Liver (tissue), 10 donors: ENCODE measurements at places on chromosomes 11 and 22. TPM values are rescaled to one million over a fixed set of nuclear protein-coding genes. Genes with fewer than 3 reads are reported as not detected.
A peak's percentile ranks its signal among the peaks of the same experiment; 100 is the strongest.

The MLC1 gene
- total RNA-seq: 9.4 TPM

The SERPIND1 gene
- 176 TPM for total RNA-seq

The CD3E gene
- total RNA-seq: 0.33 TPM

The NCF4 gene
- 14.3 TPM for total RNA-seq

The VSIG10L2 gene
- total RNA-seq: not detected

The APOA5 gene
- 7.3 TPM for total RNA-seq

The OR52E8 gene
- total RNA-seq: not detected

GRCh38 chr11:14500181-14500651 lies 605 bp upstream of the COPB1 start:
- no peaks in the 10 kb centered on the region for H3K27me3 ChIP-seq
- peak overlapping the region; percentile 50 for H3K4me3 ChIP-seq
- DNase-seq: peak; percentile 62
- H3K27ac ChIP-seq: peak overlapping the region; percentile 87
- peaks cover 6% of the 10 kb centered on the region for H3K4me1 ChIP-seq

DNA sequence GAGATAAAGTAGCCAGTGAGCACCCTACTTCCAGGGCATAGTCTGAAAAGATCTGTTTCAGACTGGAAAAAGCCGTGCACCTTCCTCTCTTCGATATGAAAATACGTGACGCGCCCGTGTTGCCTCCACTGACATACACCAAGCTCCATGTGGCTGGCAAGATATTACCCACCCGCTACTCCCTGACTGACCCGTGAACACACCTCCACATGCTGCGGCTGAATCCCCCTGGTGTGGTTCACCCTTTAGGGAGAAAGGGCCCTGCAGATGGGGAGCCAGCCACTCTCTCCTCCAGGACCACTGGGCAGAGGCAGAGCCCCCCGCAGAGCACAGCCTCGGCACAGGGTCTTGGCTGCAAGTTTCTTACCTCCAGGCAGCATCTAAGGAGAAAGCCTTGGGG lies 245.0 kb downstream of the BRD1 start:
- H3K27me3 ChIP-seq: no peaks in the 10 kb centered on the region
- H3K36me3 ChIP-seq: no peaks in the 10 kb centered on the region
- H3K27ac ChIP-seq: no peak overlapping the region
- no peaks in the 10 kb centered on the region for H3K4me1 ChIP-seq
- H3K4me3 ChIP-seq: no peak overlapping the region
- DNase-seq: no peak

DNA sequence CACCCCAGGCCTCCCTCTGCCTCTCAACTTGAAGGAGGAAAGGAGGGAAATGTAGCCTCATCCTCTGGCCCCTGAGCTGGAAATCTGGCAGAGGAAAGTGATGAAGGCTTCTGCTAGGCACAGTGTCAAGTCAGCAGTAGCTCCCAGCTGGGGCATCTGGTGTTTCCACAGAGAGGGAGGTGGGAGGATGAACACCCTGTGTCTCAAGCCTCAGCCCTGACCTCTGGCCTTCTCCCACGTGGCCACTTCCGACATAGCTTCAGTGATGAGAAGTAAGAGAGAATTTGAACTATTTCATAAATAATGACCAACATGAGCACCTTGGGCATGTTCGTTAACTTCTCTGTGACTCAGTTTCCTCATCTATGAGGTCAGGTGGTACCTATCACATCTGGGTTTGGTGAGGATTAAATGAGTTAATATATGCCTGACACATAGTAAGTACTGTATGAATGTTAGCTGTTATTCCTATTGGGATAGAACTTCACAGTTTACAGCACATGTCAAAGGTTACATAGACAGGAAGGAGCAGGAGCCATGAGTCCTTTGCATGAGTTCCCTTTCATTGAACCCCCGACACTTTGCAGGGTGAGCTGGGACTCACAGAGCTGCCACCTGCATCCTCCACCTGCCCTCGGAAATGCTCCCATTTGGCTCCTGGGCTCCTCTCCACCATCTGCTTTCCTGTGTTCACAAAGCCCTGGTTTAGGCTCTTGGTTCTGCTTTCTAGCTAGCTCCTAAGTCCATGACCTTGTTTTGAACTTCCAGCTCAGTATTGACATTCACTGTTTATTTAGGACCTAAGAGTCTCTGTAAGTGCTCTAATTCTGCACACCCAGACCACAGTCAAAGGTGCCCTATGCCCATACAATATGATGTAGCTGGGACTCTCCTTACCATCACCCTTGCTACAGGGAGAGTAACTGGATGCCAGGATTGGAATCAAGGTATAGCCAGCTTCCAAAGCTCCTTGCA lies 61.7 kb downstream of the CSNK2A3 start:
- no peak overlapping the region for H3K27ac ChIP-seq
- H3K4me3 ChIP-seq: no peak overlapping the region
- H3K36me3 ChIP-seq: no peaks in the 10 kb centered on the region
- H3K27me3 ChIP-seq: no peaks in the 10 kb centered on the region
- DNase-seq: no peak

- H3K36me3 ChIP-seq: peaks cover 10% of the 10 kb centered on the region
- H3K4me1 ChIP-seq: peaks cover 16% of the 10 kb centered on the region
- DNase-seq: peak; percentile 30
Observed at GRCh38 chr11:65646288-65646957, 8.5 kb downstream of the SIPA1 start.

GRCh38 chr11:2256293-2256913 lies 14.0 kb downstream of the ASCL2 start:
- no peaks in the 10 kb centered on the region for H3K27me3 ChIP-seq
- H3K36me3 ChIP-seq: no peaks in the 10 kb centered on the region
- DNase-seq: no peak
- no peak overlapping the region for H3K27ac ChIP-seq
- no peak overlapping the region for H3K4me3 ChIP-seq

- DNase-seq: no peak
- no peak overlapping the region for H3K4me3 ChIP-seq
- no peak overlapping the region for H3K27ac ChIP-seq
- H3K4me1 ChIP-seq: peaks cover 3% of the 10 kb centered on the region
- H3K27me3 ChIP-seq: no peaks in the 10 kb centered on the region
Observed at GRCh38 chr11:61413496-61413895, 16.3 kb downstream of the CPSF7 start.

DNA sequence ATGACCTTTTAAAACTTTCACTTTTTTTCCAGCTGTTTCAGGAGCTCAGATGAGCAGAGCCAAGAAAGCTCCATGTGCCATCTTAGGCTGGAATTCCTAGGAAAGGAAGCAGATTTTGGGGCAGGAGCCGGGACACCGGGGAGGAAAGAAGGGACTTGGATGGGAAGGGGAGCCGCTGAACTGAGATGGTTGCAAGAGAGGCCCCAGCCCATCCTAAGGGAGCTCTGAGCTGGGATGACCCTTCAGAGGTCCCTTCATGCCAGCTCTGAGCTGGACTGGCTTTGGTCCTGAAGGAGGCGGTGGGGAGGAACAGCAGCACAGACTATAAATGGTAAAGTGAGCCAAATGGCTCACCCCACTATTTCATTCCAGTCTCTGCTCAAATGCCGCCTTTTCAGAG lies 55.2 kb upstream of the SLC22A12 start:
- no peaks in the 10 kb centered on the region for H3K36me3 ChIP-seq
- no peak overlapping the region for H3K4me3 ChIP-seq
- DNase-seq: no peak
- no peak overlapping the region for H3K27ac ChIP-seq

- no peaks in the 10 kb centered on the region for H3K36me3 ChIP-seq
- DNase-seq: no peak
- H3K27ac ChIP-seq: no peak overlapping the region
- H3K27me3 ChIP-seq: no peaks in the 10 kb centered on the region
Observed at GRCh38 chr11:96227244-96227643, 115.8 kb downstream of the MAML2 start.

- DNase-seq: no peak
- H3K36me3 ChIP-seq: no peaks in the 10 kb centered on the region
- no peak overlapping the region for H3K27ac ChIP-seq
- no peaks in the 10 kb centered on the region for H3K27me3 ChIP-seq
- peaks cover 4% of the 10 kb centered on the region for H3K4me1 ChIP-seq
- H3K4me3 ChIP-seq: no peak overlapping the region
Observed at GRCh38 chr11:7484131-7484530, 1.2 kb upstream of the OLFML1 start.

- peaks cover 6% of the 10 kb centered on the region for H3K4me1 ChIP-seq
- peak; percentile 44 for DNase-seq
- peak overlapping the region; percentile 29 for H3K27ac ChIP-seq
- no peaks in the 10 kb centered on the region for H3K36me3 ChIP-seq
- H3K27me3 ChIP-seq: no peaks in the 10 kb centered on the region
- peak overlapping the region; percentile 24 for H3K4me3 ChIP-seq
Observed at GRCh38 chr11:77411137-77411707, 62.7 kb downstream of the PAK1 start.

GRCh38 chr11:12845163-12845562 lies 164.0 kb upstream of the RASSF10 start:
- H3K4me3 ChIP-seq: no peak overlapping the region
- peaks cover 10% of the 10 kb centered on the region for H3K4me1 ChIP-seq
- H3K27ac ChIP-seq: no peak overlapping the region
- no peaks in the 10 kb centered on the region for H3K27me3 ChIP-seq

GRCh38 chr11:86671531-86672006 lies 847 bp downstream of the ME3 start:
- H3K27me3 ChIP-seq: no peaks in the 10 kb centered on the region
- peak; percentile 37 for DNase-seq
- H3K4me1 ChIP-seq: peaks cover 10% of the 10 kb centered on the region

DNA sequence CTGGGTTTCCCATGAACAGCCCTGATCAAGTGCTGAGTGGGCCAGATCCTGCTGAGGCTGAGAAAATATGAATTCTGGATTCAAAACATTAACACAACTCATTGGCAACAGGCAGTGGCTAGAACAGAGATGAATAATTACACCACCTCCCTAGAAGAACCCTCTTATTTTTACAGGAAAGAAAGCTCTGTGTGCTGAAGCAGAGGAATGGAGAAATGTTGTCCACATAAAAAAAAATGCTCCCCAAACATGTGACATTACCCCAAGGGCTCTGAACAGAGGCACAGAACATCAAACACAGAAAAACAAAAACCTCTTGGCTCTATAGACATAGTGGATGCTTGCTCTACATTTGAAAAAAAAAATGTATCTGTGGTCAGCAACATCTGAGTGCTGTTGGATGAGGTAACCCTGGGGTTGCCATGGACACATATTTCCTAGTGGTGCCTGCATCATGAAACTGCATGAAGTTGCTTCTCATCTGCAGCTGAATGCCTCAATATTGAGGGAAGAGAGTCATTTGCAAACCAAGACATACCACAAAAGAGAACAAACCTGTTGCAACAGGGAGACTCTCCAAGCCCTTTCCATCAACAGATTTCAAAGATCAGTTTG lies 98.8 kb downstream of the SNX19 start:
- H3K27ac ChIP-seq: no peak overlapping the region
- H3K36me3 ChIP-seq: no peaks in the 10 kb centered on the region
- no peak for DNase-seq
- H3K27me3 ChIP-seq: peaks cover 7% of the 10 kb centered on the region

- peak overlapping the region; percentile 50 for H3K27ac ChIP-seq
- H3K4me3 ChIP-seq: no peak overlapping the region
- no peak for DNase-seq
- H3K27me3 ChIP-seq: no peaks in the 10 kb centered on the region
- H3K4me1 ChIP-seq: peaks cover 57% of the 10 kb centered on the region
- peaks cover 24% of the 10 kb centered on the region for H3K36me3 ChIP-seq
Observed at GRCh38 chr11:1755692-1756561, 5.5 kb upstream of the IFITM10 start.

GRCh38 chr11:28490773-28491382 lies 382.7 kb downstream of the METTL15 start:
- no peaks in the 10 kb centered on the region for H3K36me3 ChIP-seq
- DNase-seq: no peak

DNA sequence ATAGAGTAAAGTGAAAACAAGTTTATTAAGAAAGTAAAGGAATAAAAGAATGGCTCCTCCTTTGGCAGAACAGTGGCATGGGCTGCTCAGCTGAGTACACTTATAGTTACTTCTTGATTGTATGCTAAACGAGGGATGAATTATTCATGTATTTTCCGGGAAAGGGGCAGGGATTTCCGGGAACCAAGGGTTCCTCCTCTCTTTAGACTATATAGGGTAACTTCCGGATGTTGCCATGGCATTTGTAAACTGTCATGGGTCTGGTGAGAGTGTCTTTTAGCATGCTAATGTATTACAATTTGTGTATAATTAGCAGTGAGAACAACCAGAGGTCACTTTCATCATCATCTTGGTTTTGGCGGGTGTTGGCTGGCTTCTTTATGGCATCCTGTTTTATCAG lies 23.5 kb upstream of the SPTY2D1 start:
- H3K4me3 ChIP-seq: no peak overlapping the region
- DNase-seq: no peak
- H3K27ac ChIP-seq: no peak overlapping the region
- H3K4me1 ChIP-seq: no peaks in the 10 kb centered on the region
- H3K27me3 ChIP-seq: no peaks in the 10 kb centered on the region
- no peaks in the 10 kb centered on the region for H3K36me3 ChIP-seq

- no peak overlapping the region for H3K27ac ChIP-seq
- H3K4me3 ChIP-seq: no peak overlapping the region
- no peak for DNase-seq
- peaks cover 5% of the 10 kb centered on the region for H3K4me1 ChIP-seq
- H3K27me3 ChIP-seq: no peaks in the 10 kb centered on the region
Observed at GRCh38 chr22:37232140-37232998, 11.7 kb downstream of the RAC2 start.

DNA sequence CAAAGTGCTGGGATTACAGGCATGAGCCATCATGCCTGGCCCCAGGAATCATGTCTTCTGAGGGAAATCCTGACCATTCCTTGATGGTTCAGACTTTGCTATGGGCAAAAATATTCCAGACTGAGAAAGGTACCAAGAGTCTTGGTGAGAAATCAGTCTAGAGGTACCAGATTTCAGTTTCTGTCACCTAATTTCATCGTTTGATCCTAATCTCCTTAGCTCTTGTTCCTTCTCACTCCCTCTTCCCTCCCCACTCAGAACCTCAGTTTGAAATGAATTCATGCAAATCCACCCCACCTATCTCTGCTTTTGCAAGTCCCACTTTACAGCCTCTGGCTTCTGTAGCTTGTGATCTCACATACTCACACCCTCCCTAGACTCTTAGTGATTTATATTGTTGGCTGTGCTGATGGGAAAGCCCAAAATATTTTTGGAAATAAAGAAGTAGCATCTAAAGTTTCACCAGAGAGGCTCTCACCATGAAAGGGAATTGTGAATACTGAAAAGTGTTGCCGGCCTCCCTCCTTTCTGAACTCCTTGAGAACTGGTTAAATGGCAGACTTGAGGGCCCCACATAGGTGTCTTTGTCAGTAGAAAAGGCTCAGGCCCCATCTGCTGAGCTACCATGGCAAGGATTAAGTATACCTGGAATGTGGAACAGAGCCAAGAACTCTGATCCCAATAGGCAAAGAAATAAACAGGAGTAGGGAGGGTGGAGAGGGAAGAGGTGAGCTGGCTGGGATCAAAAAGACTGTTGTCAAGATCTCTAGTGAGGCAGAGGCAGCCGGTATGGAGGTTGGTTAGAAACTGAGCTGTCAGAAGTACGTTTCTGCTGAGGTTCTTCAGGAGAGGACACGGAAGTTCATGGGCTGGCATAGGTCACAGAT lies 190.5 kb upstream of the MTMR2 start:
- no peak overlapping the region for H3K4me3 ChIP-seq
- DNase-seq: no peak
- H3K4me1 ChIP-seq: no peaks in the 10 kb centered on the region
- no peaks in the 10 kb centered on the region for H3K36me3 ChIP-seq
- H3K27ac ChIP-seq: no peak overlapping the region

GRCh38 chr11:3129591-3130268 lies 35.4 kb downstream of the OSBPL5 start:
- H3K27me3 ChIP-seq: no peaks in the 10 kb centered on the region
- H3K4me1 ChIP-seq: peaks cover 3% of the 10 kb centered on the region
- DNase-seq: no peak
- H3K27ac ChIP-seq: no peak overlapping the region

- no peaks in the 10 kb centered on the region for H3K4me1 ChIP-seq
- no peaks in the 10 kb centered on the region for H3K27me3 ChIP-seq
- no peaks in the 10 kb centered on the region for H3K36me3 ChIP-seq
- no peak for DNase-seq
- no peak overlapping the region for H3K4me3 ChIP-seq
Observed at GRCh38 chr11:31956310-31956709, 134.6 kb upstream of the RCN1 start.
